ENCODE measurements at places on chromosomes 3 and 15. TPM values are rescaled to one million over a fixed set of nuclear protein-coding genes. Genes with fewer than 3 reads are reported as not detected.
A peak's percentile ranks its signal among the peaks of the same experiment; 100 is the strongest.

PLCB2 gene
- 8.5 TPM for total RNA-seq

ARHGEF26 gene
- total RNA-seq, result 1.2 TPM

PRR20G gene
- total RNA-seq, result not detected

ALG3 gene
- 16.1 TPM for total RNA-seq

CCDC39 gene
- not detected for total RNA-seq

- no peak for DNase-seq
Measured at GRCh38 chr3:186594591-186595113, 18.2 kb upstream of the AHSG start.

GRCh38 chr3:193145248-193145647 lies 95.8 kb upstream of the PLAAT1 start:
- DNase-seq, result no peak

DNA sequence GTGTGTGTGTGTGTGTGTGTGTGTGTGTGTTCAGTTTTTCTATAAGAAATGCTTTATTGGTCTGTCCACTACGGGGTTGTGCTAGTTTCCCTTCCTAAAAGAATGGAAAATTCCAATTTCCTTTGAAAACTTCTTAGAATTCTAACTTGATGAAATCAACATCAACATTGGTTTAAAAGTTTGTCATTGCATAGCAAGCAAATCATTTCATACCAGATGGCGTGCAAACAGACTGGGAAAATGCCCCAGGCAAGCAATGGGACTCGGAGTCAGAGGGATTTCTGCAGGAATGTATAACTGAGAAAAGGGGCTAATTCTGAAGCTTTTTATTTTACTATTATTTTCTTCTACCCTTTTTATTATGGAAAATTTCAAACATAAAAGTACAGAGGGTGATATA lies 13.1 kb upstream of the DYNC1LI1 start:
- DNase-seq, result no peak

- no peak for DNase-seq
Measured at GRCh38 chr15:43516801-43517353, 531 bp upstream of the MAP1A start.

- no peak for DNase-seq
Measured at GRCh38 chr15:59562448-59563186, 49.0 kb upstream of the GCNT3 start.

DNA sequence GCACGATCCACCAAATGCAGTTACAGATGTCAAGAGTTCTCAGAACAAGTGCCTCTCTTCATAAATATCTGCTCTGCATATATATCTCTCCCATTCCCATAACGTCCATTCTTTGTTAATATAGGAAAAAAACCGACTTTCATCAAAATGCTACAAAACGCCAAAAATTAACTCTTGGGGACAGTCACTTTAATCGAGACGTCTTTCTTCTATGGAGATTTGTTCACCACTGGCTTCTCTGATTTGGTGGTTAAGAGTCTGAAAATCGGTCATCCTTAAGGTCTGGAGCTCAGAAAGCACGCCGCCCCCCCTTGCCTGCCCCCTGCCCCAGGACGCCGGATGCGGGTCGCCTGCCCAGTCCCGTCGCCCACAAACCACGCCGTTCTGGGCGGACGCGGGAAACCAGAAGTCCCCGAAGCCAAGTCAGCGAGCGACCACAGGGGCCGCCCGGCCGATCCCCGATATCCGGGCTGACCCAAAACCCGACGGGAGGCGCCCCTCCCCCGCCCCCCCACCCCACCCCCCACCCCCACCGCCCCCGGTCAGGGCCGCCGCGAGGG lies 252.7 kb downstream of the TJP1 start:
- DNase-seq, result no peak

DNA sequence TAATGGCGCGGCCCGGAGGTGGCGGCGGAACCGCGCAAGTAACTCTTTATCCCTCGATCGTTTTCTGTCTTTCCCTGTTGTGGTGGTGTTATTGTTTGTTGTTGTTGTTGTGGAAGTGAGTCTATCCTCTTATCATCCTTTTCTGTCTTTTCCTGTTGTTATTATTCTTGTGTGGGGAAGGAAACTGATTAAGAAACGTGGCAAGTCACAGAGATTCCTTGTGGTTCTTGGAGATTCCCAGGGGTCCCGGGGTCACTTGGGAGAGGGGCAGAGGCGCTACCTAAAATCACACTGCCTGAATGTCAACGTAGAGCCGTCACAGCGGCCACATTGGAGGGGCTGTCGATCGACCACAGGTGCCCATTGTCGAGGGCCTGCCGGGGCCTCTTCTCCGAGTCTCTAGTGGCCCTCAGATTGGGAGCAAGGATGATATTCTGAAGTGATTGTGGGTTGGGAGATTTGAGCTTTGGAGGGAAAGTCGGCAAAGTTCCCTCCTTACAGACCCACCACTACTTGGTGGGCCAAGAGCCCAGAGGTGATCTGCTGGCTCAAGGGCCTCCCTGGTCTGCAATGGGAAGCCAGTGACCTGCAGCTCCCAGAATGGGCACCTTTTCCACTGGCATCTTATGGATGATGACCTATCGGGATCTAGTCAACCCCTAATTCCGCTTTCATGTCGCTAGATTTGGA lies 790 bp downstream of the PARP14 start:
- DNase-seq, result no peak

DNA sequence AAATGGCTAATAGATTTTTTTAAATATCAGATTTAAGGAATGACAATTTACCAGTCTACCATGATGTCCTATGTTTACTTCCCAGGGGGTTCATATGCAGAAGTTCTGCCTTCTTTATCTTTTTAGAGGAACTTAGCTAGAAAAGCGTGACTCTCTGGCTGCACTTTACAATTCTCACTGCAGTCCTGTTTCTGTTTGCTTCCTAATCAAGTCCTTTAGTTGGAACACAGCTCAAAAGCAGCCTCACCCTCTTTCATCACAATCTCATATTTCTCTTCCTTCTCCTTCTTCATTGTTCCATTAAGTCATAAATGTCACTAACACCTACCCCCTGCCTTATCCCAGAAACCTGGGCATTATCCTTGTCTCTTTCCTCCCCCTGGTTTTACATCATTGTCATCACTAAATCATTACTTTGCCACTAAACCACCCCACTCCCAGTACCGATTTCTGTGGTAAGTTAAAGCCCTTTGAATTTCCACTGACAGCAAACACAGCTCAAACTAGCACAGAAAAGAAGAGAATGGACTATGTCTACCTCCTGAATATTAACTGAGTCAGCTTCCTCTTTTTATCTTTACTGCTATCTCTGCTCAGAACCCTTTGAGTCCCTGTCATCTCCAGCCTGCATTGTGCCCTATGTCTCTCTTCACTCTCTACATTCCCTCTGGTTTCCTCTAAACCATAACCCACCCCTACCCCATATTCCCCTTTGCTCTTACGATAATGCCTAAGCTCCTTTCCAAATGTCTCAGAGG lies 13.8 kb upstream of the PPP4R2 start:
- DNase-seq, result no peak

DNA sequence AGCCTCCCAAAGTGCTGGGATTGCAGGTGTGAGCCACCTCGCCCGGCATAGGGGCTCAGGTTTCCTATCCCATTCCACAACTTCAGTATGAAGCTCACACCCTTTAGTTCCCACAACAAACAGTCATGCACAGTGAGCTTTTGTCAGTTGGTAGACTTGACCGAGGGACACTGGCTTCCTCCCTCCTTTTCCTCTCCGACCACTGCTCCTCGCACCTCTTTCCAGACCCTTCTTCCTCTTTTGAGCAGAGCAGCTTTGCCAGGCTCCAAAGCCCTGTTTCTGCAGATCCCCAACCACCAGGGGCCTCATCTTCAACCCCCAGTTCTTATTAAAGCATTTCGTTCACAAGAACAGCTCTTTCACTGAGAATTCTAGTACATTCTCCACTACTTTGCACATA lies 12.7 kb upstream of the CILP start:
- DNase-seq, result no peak

GRCh38 chr3:156459434-156459833 lies 95.5 kb downstream of the SSR3 start:
- DNase-seq, result peak; percentile 44

- no peak for DNase-seq
Measured at GRCh38 chr15:48414015-48414414, 82.8 kb downstream of the DUT start.

- no peak for DNase-seq
Measured at GRCh38 chr15:101267320-101268104, 9.8 kb downstream of the SELENOS start.

DNA sequence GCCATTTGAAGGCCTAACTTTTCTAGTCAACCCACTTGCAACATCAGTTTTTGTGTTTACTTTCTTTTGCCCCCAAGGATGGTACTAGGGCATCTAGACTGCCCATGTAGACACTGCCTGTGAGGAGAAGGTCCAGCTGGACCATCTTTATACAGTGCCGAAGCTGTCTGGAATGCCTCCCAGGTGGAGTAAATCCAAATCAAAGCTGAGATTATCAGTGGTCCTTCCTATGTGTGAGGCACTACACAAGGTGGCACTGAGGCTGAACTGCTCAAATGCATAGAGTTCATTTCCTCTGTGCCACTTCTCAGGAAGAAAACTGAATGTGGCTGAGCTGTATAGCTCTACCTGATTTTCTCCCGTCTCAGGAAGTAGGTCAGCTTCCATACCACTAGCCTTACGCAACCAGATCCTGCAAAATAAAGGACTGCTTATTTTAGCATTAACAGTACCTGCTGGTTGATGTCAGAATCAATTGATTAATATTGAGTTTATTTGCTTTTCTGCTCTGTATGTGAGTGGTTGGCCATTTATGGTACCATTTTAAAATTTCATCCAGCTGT lies 106.1 kb downstream of the GHSR start:
- no peak for DNase-seq

DNA sequence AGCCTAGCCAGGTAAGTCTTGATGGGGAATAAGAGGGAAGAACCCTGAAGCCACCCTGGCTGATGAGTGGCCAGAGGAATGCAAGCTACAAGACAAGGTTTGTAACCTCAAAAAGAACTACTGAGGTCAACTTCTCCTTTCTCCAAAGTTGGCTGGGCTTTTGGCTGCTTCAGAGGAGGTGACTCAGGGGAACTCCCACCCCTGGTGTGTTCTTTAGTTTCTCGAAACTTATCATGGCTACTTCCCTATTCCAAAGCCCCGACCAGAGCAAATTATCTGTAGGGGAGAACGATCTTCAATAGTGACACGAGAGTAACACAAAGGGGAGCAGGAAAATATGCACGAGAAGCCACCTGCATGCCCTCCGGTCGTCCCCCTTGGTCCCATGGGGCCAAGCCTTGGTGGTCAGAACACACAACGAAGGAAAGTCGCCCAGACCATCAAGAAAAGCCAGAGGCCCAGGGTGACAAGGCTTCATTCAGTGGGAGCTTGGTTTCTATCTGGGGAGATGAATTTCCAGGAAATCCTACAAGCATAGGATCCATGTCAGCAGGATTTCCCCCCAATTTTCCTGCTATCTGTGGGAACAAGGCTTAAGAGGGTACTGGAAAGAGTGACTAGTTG lies 6.5 kb upstream of the BCL2A1 start:
- no peak for DNase-seq

DNA sequence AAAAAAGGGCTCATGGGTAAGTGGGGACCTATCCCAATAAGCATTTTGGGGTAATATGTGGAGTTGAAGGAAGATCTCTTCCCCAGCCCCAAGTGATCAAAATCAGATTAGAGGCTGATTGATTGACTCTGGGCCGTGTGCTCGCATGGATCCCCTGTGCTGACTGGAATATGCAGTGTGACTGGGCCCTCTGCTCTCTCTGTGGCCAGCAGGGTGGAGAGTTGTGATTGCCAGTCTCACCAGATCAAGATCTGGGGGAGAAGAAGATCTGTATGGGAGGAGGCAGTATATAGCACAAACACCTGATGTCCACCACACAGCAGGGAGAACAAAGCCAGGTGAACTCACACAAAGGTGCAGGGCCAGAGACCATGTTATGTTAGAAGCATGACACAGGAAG lies 8.8 kb downstream of the NUDT16 start:
- DNase-seq, result no peak

- DNase-seq, result peak; percentile 28
Measured at GRCh38 chr3:120177151-120177550, 82.9 kb upstream of the GSK3B start.

DNA sequence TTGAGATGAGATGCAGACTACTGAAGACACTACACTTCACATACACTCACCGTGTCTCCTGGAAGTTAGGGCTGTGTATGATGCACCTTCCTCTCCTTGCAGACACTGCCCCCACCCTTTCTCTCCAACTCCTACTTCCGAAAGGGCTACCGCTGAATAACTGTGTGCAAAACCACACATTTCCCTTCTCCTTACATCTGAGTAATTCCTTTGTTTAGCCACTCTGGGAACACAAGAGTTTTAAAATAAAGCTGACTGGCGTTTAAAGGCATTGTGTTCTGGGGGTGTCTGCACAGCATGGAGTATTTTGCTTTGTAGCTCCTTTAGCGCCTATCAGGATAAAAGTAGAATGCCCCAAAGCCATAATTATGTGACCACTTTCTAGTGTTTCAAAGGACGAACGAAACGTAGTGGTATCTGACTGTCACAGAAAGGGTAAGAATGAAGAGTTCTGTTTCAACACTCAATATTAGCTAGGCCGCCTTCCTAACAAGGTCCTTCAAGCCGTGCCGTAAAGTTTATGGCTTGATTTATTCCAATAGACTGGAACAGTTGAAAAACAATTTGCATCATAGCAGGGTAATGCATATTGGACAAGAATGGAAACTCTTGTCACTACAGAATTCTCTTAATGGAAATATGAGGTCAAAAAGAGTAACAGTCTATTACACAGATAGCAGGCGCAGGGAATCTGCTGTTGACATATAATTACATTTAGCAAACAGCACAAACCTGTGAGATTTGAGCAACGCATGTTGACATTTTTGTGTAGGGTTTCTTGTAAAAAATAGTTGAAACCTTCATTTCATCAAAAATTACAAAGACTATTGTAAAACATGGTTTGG lies 619.9 kb downstream of the FOXP1 start:
- no peak for DNase-seq

DNA sequence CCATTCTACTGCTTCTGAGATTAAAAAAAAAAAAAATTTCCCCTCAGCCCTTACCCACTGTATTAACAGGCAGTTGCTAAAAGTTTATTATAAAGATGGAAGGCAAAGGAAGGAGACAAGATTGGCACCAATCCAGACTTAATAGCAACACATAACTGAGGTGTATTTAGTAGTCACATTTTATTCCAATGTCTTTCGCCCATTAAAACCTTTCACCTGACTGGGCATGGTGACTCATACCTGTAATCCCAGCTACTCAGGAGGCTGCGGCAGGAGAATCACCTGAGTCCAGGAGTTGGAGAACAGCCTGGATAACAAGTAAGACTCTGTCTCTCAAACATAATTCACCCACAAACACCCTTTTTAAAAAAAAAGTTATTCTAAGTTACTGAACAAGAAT lies 4.4 kb downstream of the ACAP2 start:
- DNase-seq, result no peak

DNA sequence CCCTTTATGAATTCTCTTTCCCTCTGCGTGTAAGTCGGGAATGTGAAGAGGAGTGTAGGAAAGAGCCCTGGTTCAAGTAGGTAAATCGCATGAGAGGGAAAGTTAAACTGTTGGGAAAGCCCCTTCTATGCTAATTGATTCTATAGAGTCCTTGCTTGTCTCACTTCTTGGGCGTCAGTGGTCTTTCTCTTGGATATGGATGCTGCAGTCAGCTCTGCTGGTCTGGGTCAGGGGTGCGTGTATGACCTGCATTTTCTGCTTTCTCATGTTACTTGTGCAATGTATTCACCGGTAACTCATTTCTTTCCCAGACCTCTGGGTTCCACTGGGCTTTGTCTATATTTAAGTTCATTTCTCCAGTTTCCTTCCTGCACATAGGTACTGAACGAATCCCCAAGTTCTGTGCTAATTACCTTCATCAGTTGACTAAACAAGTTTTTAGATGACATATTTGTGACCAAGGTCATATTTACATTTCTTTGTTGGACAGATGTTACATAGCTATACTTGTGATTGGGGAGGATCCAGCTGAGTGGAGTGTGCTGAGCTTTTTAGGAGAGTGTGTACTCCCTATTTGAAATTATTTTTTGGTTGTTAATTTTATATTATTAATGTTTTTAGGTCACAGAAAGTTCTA lies 1.4 kb downstream of the SETD5 start:
- DNase-seq, result no peak
